ENCODE measurements at places on chromosomes 5 and 9.

GRCh38 chr5:36881807-36882206, 5.2 kb downstream of the NIPBL start:
- DNase-seq: peak; percentile 13

DNA sequence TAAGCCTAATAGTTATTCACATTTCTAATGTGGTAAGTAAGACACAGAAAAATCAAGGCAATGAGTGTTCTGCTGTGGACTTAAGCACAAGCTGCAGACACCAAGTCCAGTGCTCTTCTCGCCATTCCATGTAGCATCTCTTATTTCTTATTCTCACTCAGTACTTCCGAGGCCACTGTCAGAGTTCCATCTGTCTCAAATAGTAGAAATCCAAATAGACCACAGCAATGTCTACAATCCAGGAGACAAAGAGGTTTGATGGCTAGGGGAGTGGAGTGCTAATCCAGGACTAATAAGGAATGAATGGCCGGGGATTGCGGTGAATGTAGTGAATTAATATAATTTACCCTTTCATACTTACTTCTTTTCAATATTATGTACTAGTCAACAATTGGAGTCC, 147.3 kb downstream of the FBXL7 start:
- peak; percentile 22 for DNase-seq

- DNase-seq: no peak
Observed at GRCh38 chr5:177079606-177080005, 7.1 kb upstream of the FGFR4 start.

GRCh38 chr9:84875193-84875592, 205.7 kb downstream of the NTRK2 start:
- DNase-seq: no peak

- peak; percentile 98 for DNase-seq
Observed at GRCh38 chr5:125559296-125559695, 812.9 kb upstream of the ZNF608 start.

DNA sequence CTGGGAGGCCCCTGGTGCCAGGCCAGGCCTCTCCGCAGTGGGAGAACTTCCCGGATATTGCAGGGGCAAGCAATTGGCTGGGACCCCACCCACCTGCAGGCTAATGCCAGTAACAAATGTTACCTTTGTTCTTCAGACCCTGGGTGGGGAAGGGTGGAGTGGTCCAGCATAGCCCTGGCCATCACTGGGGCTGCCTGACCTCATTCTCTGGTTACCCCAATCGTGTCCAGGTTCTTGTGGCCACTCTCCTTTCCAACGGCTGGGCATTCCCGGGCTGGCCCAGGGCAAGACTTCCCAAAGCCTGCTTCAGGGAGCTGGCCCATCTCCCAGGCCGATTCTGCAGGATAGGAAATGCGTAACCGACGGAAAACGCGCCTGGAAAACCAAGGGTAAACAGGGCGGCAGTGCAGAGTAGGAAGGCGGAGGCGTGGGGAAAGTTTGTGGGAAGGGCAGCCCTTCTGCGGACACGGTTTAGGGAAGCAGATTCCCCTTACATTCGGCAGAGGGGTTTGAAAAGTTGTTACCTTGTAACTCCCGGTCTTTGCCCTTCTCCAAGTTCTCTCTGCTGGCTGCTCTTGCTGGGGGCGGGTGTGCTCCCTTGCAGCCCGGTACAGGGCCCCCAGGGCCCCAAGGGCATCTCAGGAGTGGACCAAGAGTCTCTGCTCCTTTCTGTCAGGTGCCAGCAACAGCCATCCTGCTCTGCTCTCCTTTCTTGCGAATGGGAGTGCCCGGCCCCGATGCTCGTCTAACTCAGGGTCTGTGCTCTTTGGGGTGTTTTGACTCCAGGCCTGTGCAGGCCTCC, 3.5 kb downstream of the NRARP start:
- DNase-seq: no peak

- DNase-seq: no peak
Observed at GRCh38 chr5:97624886-97625285, 441.8 kb upstream of the RIOK2 start.

DNA sequence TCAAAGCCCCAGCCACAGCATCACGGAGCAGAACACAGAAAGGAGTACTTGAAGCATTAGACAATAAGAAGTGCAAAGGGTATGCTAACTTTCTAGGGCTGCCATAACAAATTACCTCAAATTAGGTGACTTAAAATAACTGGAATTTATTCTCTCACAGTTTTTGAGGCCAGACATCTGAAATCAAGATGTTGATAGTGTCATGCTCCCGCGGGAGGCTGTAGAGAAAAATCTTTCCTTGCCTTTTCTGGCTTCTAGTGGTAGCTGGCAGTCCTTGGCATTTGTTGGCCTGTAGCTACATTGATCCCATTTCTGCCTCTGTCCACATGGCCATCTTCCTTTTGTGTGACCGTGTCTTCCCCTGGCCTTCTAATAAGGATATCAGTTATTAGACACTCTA, 51.9 kb upstream of the SPDL1 start:
- peak; percentile 18 for DNase-seq

DNA sequence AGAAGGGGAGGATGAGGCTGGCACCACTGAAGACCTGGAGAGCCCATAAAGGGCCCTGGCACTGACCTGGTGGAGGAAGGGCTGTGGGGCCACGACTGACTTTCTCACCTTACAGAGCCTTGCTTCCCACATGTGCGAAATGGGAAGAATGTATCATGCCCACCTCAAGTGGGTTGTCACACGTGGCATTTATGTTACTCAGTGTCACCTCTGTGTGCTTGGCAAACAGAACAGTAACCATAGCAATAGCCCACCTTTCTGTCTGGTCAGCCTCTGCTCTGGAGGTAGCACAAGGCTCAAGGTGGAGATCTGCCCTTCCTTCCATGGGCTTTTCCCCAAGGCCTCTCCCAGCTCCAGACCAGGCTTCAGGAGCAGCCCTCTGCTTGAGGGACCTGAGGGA, 16.7 kb downstream of the TCF7 start:
- DNase-seq: no peak

DNA sequence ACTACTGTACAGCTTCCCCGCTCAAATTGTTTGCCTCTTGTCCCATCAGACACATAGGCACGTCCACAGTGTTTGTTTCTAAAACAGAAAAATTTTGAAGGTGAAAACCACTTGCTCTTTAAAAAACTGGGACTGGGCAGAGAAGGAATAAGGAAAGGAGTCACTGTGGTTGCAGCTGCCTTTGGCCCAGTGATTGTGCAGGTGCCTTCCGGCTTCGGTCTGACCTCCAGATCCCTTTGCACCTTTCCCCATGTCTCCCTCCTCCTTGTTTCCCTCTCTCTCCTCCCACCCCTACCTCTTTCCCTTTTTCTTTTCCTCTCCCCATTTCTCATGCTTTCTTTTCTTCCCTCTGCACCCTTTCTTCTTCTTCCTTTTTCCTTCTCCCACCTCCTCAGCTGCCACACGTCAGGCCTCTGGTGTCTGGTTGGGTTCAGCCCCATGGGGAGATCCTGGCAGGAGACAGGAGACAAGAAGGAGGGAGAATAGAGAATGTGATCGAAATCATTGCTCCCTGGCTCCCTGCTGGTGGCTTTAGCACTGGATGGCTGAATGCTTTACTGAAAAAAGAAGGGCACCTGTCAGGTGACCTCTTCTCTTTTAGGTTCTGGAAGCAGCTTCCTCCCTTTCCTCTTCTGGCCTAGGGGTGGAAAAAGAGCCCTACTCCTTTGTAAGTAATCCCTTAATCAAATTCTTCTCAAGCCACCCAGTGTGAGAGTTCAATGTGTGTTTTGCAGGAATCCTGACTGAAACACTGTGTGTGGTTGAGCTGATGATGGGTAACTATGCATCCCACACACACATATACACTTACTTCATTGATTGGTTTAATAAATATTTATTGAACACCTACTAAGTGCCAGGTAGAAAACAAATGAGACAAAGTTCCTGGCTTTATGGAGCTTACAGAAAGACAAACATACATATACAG, 267.3 kb downstream of the MAST4 start:
- peak; percentile 51 for DNase-seq

DNA sequence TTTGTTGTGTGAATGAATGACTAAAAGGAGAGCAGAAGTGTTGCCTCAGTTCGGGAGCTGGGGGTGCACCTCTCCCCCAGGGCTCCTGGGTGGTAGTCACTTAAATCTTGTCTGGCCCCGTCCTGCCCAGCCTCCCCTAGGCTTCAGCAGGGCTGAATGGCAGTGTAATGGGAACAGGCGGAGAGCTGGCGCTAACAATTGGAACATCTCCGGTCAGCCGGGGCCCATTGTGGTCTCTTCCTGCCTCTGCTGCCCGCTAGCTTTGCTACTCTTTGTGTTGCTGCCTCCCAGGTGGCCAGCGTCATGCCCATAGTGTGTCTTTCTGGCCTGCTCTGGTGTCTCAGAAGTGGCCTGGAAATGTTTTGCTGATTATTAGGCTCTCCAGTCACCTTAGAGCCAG, 62.3 kb downstream of the RGS3 start:
- DNase-seq: no peak

- DNase-seq: peak; percentile 41
Observed at GRCh38 chr9:35658968-35659220, 802 bp downstream of the CCDC107 start.

- DNase-seq: no peak
Observed at GRCh38 chr5:134053840-134054338, 49.1 kb upstream of the VDAC1 start.

DNA sequence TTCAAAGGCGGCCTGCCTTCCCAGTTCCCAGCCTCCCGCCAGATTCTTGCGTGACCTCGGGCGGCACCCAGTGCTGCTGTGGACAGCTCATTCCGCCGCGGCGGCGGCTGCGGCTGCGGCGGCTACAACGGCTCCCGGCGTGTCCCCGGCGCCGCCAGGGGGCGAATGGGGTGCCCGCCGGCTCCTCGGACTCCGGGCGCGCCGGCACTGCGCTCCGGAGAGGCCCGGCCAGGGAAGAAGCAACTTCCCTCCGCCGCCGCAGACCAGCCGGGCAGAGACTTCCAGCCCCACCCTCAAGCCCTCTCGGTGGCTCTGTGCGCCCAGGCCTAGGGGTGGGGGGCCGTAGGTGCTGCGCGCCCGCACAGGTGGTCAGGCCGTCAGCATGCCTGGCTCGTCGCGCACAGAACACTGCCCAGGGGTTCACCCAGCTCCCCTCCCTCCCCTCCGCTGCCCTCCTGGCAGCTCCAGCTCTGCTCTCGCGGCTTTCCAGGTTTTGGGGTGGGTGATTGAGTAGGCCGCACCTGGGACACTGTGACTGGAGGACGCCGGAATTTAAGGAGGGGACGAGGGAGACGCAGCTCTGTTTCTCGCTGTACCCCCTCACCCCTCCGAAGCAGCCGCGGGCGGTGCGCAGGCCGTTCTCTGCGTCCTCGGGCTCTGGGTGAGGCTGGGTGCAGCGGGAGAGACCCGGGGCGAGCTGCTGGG, 20.2 kb downstream of the IGIP start:
- peak; percentile 64 for DNase-seq

- no peak for DNase-seq
Observed at GRCh38 chr5:133806847-133807246, 161.6 kb downstream of the C5orf15 start.

DNA sequence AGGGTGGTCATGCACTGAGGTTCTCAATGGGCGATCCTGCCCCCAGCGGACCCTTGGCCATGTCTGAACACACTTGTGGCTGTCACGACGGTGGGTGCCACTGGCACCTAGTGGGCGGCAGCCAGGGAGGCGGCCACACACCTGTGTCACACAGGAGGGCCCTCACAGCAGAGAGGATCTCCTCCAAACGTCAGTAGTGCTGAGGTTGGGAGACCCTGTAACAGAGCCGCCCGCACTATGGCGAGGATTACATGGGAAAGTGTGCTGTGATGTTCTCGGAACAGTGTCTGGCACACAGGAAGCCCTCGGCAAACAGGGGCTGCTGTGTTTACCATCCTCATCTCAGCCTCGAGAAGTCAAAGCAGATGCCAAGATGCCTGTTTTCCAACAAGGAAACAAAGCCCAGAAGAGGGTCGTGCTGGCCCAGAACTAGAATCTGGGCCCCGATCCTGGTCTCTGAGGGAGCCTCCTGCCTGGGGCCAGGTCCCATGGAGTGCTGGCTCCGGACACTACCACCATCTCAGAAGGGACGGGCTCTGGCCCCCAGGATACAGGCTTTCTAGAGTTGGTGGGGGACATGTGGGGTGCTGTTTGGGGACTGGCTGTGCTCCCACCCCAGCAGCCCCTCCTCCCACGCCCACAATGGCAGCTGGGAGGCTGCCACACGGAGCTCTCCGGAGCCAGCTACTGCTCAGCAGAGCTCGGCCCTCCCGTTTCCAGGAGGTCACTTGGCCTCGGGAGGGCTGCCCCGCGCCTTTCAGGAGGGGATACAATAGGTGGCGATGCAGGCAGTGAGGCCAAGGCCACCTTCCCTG, 48.2 kb downstream of the DBH start:
- DNase-seq: no peak

GRCh38 chr9:105073147-105073546, 145.2 kb upstream of the ABCA1 start:
- DNase-seq: no peak

GRCh38 chr5:134113902-134114875, at the start of gene TCF7:
Gene TCF7, plus strand, starts transcription at chr5:134114681. Its CDS starts 226 bp downstream, at chr5:134114907.
- peak; percentile 77 for DNase-seq

- DNase-seq: no peak
Observed at GRCh38 chr9:113538701-113539430, 75.3 kb downstream of the RGS3 start.

GRCh38 chr5:132742158-132742557, 4.8 kb upstream of the KIF3A start:
- no peak for DNase-seq

DNA sequence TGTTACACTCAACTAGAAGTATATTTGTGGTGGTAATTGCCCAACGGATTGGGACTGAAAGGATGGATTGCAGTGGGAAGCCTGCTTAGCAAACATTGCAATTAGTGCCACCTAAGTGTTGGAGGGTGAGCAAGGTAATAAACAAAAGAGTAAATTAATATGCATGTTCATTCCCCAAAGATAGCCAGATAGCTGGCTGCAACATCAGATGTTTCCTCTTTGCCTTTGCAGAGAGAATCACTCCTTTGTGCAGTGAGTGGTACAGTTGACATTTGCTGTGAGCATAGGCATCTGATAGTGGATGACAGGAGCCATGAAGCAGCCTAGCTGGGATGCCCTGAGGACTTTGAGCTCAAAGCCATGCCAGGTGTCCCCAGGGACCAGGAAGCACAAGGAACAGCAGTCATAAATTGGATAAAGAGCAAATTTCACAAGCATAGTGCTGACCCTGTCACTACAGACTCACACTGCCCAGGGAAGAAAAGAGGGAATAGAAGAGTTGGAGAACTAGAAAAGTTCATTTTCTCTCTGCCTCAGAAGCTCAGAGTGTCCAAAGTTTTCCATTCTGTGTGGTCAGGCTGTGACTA, 336.1 kb upstream of the SLC30A5 start:
- DNase-seq: no peak

DNA sequence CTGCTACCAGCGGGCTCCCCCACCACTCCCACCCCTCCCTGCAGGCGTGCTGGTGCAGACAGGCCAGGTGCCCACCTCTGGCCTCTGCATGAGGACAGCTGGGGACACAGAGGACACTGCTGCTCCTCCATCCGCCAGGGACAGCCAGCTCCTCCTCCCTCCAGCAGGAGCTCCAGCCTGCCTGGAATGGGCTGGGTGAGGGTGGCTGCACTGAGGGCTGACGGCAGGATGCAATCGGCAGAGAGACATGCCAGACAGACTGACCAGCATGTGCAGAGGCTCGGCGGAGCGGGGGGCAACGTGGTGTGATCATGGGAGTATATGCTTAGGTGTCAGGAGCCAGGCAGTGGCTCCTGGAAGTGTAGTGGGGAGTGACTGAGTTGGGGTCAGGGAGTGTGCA, 68.4 kb downstream of the RASGEF1C start:
- DNase-seq: no peak

All from fibroblast of upper back skin (primary cell).